ENCODE measurements at places on chromosomes 7 and 10. TPM values are rescaled to one million over a fixed set of nuclear protein-coding genes. Genes with fewer than 3 reads are reported as not detected.

FOXI2 gene
- not detected for total RNA-seq

IFIT5 gene
- total RNA-seq: 54.8 TPM

ELMO1 gene
- total RNA-seq: 0.16 TPM

SKIDA1 gene
- 2.8 TPM for total RNA-seq

STEAP1B gene
- 11.4 TPM for total RNA-seq

SPRN gene
- total RNA-seq: 0.16 TPM

CCDC136 gene
- 3.8 TPM for total RNA-seq

AKR1C4 gene
- total RNA-seq: not detected

SLC29A3 gene
- total RNA-seq: 3.2 TPM
